ENCODE measurements at places on chromosomes 13 and 19.

GRCh38 chr13:101449790-101450748 is 2.4 kb upstream of the ITGBL1 start:
- DNase-seq: no peak

DNA sequence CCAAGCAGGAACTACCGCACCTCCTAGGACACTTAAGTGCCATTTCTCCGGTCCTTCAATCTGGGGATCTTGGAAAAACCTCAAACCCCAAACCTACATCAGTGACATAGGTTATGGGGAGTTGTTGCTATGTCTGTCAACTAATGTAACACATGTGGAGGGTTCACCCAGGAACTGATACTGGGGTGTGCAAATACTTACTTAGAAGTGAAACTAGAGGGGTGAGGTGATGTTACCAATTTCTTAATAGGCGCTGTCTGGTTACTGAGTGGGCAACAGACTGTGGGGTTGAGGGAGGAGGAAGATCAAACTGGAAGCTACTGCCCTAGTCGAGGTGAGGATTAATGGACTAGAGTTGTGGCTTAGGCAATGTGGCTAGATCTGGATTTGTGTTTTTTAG is 1.9 kb downstream of the ZNF586 start:
- no peak for DNase-seq

- DNase-seq: no peak
Observed at GRCh38 chr19:355134-355533, 10.5 kb upstream of the MIER2 start.

GRCh38 chr19:57708641-57709361 is at the start of gene ZNF154:
Gene ZNF154 (minus strand): TSS chr19:57709204. CDS start chr19:57708971, 233 bp downstream.
- peak; percentile 83 for DNase-seq

GRCh38 chr13:42275098-42275471 is 3.1 kb downstream of the AKAP11 start:
- DNase-seq: peak; percentile 11

DNA sequence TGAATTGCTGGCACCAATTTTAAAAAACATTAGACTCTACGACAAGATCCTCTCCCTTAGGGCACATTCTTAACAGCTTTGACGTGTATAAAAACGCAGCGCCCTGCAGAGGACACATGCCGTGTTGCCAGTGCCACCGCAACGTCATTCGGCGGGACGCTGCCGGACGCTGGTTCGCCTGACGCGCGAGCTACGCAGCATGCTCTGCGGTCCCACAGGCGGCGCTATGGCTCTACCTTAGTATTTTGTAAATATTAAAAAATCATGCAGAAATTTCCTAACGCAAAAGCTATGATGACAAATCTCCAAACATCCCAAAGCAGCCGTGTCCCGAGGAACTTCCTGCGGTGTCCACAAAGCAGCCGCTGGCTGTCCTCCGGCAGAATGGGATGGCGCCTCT is 4.2 kb upstream of the ADPRHL1 start:
- no peak for DNase-seq

GRCh38 chr13:80036845-80037504 is 304.0 kb downstream of the SPRY2 start:
- no peak for DNase-seq

DNA sequence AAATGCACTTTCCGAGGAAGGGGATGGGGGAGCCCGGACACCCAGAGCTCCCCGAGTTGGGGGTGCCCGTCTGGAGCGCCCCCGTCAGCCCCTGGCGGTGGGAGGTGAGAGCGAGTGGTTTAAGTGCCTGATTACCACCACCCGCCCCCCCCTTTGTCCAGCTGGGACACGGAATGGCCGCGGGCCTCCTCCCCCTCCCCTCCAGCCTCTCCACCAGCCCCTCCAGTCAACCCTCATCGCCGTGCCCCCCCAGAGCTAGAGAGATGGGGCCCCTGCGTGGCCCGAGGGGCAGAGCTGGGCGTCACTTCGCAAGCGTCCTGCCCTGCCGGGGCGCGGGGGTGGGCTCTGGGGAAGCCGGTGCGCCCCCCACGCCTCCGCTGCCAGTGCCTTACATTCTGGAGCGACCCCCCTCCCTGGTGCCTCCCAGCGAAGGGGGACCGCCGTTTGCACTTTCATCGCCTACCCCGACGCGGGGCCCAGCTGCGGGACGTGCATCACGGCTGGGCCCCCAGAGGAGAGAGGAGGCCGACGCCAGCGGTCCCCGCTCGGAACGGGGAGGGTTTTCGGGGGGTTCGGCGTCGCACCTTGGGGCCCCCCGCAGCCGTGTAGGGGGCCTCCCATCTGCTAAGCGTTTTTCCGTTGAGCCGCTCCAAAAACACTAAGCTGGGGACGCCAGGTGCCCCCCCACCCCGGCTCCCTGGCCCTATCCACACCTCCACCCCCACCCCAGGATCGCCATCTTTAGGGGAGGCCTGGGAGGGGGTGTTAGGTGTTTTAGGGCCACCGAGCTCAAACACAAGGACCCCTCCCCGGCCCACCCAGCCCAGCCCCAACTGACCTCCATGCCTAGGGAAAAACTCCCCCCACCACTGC is 16.4 kb downstream of the SMIM24 start:
- DNase-seq: no peak

DNA sequence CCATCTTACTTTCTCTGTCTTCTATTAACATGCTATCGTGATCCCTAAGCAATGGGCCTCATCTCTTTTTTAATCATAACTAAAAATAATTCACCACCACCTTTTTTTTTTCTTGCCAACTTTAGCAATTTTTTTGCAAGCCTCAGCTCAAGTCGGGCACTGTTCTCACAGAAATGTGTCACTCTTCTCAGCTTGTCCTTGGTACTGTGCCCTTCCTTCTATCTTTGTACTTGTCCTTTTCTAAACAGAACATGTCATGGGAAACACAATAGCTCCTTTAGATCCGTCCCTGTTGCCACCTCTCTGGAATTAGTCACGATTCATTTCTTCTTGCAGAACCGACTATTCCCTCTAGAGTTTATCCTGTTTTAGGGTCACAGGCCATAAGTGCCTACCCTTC is 10.3 kb downstream of the SERP2 start:
- no peak for DNase-seq

- DNase-seq: no peak
Observed at GRCh38 chr13:46620029-46620428, 67.1 kb downstream of the LRCH1 start.

- DNase-seq: no peak
Observed at GRCh38 chr13:65841156-65841555, 1389.0 kb downstream of the PCDH9 start.
